Adrenal gland (tissue), 19 donors: ENCODE measurements at places on chromosomes 6 and 20. TPM values are rescaled to one million over a fixed set of nuclear protein-coding genes. Genes with fewer than 3 reads are reported as not detected.

GRCh38 chr20:49286689-49287551 lies 9.1 kb upstream of the ZNFX1 start:
- peaks cover 15% of the 10 kb centered on the region for H3K4me1 ChIP-seq
- no peak overlapping the region for H3K27ac ChIP-seq
- H3K27me3 ChIP-seq, result no peaks in the 10 kb centered on the region

- H3K4me3 ChIP-seq, result no peak overlapping the region
- DNase-seq, result no peak
- no peak overlapping the region for H3K27ac ChIP-seq
- H3K27me3 ChIP-seq, result no peaks in the 10 kb centered on the region
- no peaks in the 10 kb centered on the region for H3K36me3 ChIP-seq
- no peaks in the 10 kb centered on the region for H3K4me1 ChIP-seq
Measured at GRCh38 chr6:90701146-90701781, 114.4 kb upstream of the MAP3K7 start.

DNA sequence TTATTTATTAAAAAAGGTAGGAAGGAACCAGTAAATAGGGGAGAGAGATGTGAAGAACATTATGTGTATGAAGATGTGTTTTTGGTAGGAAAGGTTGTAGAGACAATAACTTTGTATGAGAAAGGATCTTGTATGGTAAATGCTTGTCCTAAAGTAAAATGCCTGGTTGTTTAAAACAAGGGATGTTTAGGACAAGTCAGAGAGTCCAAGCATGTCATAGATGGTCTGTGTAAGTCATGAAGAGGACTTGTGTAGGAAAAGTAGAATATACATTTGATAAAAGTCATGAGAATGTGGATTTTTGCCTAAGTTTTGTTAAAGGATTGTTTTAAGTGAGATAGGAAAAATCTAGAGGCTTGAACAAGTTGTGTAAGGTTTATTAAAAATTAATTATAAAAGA lies 325.1 kb downstream of the CDH26 start:
- no peak overlapping the region for H3K4me3 ChIP-seq
- H3K36me3 ChIP-seq, result no peaks in the 10 kb centered on the region
- DNase-seq, result no peak
- no peak overlapping the region for H3K27ac ChIP-seq
- H3K27me3 ChIP-seq, result no peaks in the 10 kb centered on the region

TTLL9 gene
- total RNA-seq, result not detected

GRCh38 chr6:65787787-65788186 lies 80.8 kb upstream of the EYS start:
- H3K36me3 ChIP-seq, result no peaks in the 10 kb centered on the region
- DNase-seq, result no peak
- H3K4me1 ChIP-seq, result no peaks in the 10 kb centered on the region

GRCh38 chr20:33009214-33010132 lies 2.0 kb downstream of the BPIFB2 start:
- no peaks in the 10 kb centered on the region for H3K4me1 ChIP-seq
- H3K36me3 ChIP-seq, result no peaks in the 10 kb centered on the region
- H3K27ac ChIP-seq, result no peak overlapping the region
- H3K27me3 ChIP-seq, result peaks cover 7% of the 10 kb centered on the region
- DNase-seq, result no peak
- no peak overlapping the region for H3K4me3 ChIP-seq

DNA sequence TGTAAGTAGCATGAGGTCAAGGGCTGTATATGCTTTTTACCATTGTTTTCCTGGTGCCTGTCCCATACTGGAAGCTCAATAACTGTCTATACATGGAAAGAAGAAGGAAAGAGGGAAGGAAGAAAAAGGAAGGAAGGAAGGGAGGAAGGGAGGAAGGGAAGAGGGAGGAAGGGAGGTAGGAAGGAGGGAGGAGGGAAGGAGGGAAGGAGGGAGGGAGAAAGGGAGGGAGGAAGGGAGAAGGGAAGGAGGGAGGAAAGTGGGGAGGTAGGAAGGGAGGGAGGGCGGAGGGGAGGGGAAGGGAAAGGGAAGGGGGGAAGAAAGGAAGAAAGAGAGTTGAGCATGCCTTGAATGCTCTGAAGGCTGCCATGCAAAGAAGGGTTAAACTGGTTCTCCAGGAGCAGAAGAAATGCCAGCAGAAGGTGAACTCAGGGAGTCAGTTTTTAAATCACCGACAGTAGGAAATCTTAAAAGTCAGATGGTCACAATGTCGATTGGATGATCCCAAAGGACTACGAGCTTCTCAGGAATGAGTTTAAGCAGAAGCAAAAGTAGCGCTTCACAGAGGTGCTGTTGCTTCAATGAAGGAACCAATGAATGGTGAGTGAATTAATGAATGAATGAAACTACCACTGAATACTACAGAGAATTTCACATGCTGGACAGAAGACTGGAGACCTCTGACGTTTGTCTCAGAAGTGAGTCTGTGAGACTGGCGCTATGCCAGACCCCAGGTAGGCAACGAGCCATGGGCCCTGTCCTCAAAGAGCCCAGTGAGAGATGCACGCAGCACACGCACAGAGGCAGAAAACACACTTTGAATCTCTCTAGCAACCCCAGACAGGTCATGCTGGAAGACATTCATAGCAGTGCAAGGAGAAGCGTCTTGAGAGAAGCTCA lies 117.6 kb downstream of the MRPL14 start:
- peaks cover 16% of the 10 kb centered on the region for H3K4me1 ChIP-seq
- no peaks in the 10 kb centered on the region for H3K36me3 ChIP-seq
- H3K4me3 ChIP-seq, result no peak overlapping the region
- no peaks in the 10 kb centered on the region for H3K27me3 ChIP-seq

GRCh38 chr6:8578006-8578405 lies 142.7 kb upstream of the SLC35B3 start:
- no peak overlapping the region for H3K4me3 ChIP-seq
- H3K27ac ChIP-seq, result no peak overlapping the region
- H3K27me3 ChIP-seq, result no peaks in the 10 kb centered on the region
- DNase-seq, result no peak
- H3K36me3 ChIP-seq, result no peaks in the 10 kb centered on the region

DNA sequence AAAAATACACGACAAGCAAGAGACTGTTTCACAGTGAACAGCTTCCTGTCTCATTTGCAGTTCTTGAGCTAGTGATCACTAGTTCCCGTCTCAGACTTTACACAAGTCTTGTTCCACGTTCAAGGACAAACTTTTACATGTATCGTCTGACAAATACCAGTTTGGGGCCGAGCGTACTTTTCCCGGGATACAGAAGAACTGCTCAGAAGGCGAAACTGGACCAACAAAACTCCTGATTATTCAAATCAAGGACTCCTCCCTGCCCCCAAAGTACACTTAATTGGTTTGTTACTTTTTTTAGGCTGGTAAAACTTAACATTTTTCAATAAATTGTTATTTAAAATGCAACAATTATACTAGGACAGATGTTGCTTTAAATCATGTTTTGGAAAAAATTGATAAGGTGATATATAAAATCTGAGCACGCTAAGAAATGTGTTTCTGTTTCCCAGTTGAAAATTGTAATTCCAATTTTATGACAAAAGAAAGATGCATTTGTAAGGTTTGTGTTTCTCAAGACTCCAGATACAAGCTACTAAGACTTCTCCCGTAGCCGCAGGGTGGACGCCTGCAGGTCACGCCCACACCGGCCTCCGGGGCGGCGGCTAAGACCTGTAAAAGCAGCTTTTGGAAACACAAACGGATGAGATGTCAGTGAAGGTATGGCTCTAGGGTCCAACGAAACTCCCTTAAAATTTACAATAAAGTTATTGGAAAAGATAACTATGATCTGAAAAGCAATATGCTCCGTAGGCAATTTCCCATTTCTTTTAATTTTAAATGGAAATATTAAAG lies 16.8 kb upstream of the TCFL5 start:
- DNase-seq, result no peak
- no peak overlapping the region for H3K4me3 ChIP-seq
- H3K27me3 ChIP-seq, result no peaks in the 10 kb centered on the region
- no peaks in the 10 kb centered on the region for H3K4me1 ChIP-seq
- H3K27ac ChIP-seq, result no peak overlapping the region
